Right renal cortex interstitium (tissue), 3 donors: ENCODE measurements at places on chromosomes 6 and 20.

- DNase-seq: no peak
Observed at GRCh38 chr6:82415820-82416219, 52.2 kb downstream of the TPBG start.

DNA sequence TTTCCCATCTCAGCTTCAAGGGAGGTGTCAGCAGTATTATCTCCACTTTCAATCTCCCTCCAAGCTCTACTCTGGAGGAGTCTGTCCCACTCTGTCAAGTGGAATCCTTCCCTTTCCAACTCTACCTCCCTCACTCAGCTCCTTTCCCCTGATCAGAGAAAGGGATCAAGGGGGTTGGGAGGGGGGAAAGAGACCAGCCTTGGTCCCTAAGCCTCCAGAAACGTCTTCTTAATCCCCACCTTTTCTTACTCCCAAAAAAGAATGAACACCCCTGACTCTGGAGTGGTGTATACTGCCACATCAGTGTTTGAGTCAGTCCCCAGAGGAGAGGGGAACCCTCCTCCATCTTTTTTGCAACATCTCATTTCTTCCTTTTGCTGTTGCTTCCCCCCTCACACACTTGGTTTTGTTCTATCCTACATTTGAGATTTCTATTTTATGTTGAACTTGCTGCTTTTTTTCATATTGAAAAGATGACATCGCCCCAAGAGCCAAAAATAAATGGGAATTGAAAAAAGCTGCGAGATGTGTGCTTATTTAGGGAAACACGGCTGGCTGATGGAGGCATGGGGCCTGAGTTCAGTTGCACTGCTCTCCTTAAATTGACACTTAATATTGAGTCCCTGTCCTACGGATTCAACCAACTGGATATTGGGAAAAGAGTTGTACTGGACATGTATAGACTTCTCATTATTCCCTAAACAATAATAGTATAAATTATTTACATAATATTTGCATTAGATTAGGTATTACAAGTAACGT is 4.9 kb downstream of the TUBB start:
- no peak for DNase-seq

DNA sequence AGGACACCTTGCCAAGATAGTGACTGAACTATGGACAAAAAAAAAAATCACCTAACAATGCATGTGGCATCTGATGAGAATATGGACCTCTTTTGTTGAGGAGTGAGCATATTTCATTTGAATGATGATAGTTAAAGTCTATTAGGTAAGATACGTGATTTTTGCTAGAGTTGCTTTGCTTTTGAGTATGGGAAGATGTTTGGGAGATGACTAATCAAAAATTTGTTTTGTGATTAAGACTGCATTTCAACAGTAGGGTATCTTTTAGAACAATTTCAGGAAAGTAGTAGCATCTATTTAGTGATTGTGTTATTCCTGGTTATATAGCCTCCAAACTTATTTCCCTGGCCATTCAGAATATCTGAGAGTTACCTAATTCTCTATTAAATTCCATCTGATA is 878.6 kb upstream of the CITED2 start:
- DNase-seq: no peak

DNA sequence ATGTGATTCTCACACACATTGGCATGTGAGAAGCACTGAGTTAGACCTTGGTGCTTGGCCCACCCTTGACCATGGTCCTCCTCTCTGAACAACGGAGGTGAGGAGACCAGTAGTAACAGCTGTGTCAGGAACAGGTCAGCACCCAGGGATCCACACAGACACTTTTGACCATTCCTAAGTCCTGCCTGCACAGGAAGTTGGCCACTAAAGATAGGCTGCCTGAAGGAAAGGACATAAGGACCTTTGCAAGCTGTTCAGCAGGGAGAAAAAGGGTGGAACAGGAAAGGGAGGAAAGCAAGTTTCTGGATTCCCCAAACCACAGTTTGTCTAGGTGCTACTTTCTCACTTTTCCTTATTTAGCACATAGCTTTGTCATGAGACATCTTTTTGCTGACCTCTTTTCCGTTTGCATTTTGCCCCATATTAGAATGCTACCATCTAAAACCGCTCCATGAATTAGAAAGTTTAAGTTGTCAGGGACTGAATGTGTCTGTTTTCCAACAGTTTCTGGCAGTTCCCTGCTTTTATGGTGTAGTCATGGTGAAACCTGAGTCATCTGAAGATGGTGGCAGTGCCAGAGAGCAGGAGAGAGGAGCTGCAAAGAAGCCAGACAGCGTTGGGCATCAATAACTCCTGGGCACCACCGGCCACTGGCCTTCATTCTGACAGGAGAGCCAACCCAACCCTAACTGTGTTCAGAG is 1.1 kb upstream of the CD109 start:
- no peak for DNase-seq

DNA sequence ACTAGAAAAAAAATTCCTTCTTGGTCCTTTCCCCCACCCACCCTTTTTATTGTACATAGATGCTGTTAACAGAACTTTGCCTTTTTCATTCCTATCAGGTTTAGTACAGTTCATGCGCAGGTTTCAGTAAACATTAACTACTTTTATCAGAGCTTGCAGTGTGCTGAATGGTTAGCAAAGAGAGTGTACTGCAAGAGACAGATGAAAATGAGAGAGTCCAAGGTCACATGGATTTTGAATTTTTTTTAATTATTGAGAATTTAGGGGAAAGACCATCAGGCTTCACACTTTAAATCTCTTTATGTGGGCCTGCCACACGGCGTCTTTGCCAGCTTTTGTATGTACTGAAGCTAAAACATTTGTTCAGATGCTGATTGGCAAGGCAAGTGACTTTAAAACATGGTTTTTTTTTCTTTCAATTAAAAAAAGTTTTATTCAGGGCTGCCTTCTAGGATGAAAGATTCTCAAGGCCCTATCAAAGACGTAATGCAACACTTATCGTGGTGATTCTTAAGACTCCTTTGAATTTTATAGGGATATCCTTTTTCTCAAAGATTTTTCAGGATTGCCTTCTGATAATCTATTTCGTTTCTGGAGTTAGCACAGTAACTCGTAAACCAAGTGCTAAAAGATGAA is 32.2 kb downstream of the RREB1 start:
- no peak for DNase-seq

GRCh38 chr6:12009180-12009685 is 2.9 kb upstream of the HIVEP1 start:
- DNase-seq: no peak

DNA sequence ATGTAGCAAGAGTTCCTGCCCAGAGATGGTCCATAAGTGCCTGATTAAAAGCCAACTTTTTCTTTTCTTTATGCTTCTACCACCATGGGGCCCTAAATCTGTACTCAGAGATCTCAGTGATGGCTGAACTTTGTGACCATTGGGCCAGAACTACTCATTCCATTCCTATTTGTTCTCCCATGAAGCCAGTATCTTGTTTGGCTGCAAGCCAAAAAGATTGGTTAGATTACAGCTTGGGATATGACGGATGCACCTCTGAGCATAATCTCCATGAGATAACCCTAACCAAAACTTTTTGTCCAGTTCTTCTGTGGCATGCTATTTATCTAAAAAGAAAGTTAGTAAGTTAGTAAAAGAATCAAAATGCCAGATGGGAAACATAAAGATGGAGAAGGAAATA is 72.2 kb downstream of the PLCB4 start:
- DNase-seq: no peak

DNA sequence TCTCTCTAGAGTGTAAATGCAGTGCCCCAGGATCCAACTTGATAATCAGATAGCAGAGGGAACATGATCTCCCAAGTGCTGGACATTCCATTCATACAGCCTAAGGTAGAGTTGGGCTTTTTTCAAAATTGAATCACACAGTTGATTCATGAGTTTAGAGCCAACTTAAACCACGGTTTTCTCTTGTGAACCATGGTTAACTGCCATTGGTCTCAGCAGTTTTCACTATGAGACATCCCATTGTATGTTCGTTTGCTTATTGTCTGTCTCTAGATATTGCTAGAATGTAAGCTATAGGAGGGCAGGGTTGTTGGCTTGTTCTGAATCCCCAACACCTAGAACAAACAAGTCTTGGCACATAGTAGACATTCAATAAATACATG is 37.2 kb upstream of the TAF8 start:
- DNase-seq: no peak

- DNase-seq: no peak
Observed at GRCh38 chr20:63804308-63804636, 26.8 kb downstream of the ZBTB46 start.

DNA sequence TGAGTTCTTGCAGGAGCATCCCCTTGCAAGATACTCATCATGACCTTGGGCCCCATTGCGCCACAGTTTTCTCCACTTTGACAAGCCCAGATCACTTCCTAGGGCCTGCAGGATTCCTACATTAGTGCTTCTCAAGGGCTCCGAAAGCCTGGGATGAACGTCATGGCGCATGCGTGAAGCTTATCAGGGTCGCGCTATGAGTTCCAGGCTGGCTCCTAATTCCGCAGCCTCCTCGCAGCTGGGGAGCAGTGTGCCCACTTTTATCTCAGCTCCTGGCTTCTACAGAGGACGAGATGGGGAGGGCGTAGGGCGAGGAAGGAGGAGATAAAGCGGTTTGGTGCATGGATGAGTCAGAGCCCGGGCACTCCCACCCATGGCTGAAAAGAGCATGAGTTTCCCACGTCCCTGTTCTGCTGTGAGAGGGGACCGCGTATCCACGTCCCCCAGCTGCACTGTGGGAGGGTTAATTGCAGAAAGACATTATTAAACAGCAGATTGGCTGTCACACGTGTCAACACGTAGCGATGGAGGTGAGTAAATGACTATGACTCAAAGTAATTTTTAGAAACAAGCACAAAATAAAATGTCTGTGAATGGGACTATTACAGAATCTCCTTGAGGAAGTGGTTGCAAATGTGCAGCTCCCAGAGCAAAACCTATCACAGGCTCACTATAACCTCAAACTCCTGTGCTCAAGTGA is 72.9 kb upstream of the DSP start:
- no peak for DNase-seq

DNA sequence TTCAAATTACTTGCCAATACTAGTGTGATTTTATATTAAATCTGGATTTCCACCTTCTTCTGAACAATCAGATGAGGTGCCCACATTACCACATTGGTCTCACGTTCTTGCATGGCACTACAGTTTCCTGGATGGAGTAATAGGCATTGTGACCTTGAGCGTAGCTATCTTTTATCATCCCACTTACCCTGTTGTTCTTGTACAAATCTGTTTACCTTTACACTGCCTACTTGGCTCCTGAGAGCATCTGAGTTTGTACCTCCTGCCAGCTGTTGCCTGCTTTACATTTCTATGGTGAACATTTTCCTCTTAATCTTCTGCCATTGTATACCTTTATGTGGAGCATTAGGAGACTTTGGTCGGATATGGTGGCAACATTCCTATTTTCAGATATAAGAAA is 90.7 kb downstream of the AKAP7 start:
- DNase-seq: no peak

DNA sequence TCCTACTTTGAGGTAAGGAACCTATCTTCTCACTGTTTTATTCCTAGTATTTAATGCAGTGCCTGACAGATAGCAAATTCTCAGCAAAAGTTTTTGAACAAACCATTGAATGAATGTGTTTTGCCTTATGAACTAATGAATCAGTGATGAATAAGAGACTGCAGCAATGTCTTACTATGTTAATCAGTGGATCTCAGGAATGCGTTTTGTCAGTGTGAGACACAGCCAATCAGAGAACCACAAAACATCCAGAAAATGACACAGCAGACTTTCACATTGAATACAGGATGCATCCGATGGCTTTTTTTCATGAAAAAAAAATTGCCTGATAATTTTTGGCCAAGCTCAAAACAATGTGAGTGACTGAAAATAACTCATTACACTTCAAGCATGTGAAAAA is 270.5 kb downstream of the BMP2 start:
- no peak for DNase-seq

DNA sequence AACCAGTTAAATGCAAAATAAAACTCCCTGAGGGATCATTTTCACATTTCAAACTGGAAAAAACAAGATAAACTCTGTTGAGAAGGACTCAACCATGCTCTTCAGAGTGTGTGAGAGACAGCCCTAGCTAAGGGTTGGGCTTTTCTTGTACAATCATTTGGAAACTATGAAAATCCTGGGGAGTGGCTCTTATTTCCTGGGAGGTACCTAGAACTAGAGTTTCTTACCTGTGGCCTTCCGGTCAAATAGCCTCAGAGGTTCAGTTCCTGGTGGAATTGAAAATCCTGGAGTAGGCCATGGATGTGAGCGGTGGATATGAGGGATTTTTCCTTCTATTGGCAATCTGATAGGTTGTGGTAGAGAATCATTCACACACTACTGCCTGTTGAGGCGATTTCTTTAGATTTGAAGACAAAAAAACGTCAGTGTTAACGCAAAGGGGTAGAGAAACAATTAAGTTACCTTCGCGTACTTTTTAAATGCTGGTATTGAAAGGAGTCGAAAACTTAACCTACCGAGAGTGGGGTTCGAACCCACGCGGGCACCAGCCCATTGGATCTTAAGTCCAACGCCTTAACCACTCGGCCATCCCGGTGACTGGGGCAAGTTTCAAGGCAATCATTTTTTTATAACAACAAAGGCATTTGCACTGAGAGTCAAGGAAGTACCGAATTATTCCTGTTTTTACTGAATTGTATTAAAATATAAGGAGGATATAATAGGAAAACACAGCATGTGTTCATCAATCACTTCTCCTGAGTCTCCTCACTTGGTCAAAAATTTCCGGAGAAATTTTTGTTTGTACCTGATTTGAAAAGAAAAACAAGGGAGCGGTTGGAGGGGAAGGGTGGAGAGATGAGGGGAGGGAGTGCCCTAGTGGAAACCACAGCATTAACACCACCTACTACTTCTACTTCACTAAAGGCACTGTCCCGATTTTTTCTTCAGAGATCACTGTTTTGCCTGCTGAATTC is 191.3 kb downstream of the OR2B2 start:
- DNase-seq: no peak

GRCh38 chr6:125307150-125307838 is 5.5 kb upstream of the HDDC2 start:
- no peak for DNase-seq

- no peak for DNase-seq
Observed at GRCh38 chr6:111502154-111502553, 19.1 kb upstream of the REV3L start.

- no peak for DNase-seq
Observed at GRCh38 chr6:129183681-129184301, 300.9 kb downstream of the LAMA2 start.

DNA sequence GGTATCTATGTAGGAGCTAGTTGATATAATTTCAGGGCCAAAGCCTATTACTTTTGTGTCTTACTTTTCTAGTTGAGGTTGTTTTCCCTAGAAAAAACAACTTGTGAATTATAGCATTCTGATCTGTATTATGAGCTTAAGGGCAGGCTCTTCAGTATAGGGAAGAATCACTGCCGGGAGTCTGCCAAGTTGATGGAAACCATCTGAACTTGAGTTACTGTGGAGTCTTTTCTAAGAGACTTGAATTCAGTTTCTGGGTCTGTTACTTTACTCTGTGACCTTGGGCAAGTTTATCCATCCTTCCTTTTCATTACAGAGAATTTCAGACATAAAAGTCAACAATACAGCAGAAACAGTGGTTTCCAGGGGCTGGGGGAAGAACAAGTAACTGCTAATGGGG is 2.1 kb upstream of the CASS4 start:
- DNase-seq: no peak
